ENCODE measurements at places on chromosomes 3 and 15.

GRCh38 chr3:71512544-71512943 lies 71.0 kb downstream of the FOXP1 start:
- no peak for DNase-seq

DNA sequence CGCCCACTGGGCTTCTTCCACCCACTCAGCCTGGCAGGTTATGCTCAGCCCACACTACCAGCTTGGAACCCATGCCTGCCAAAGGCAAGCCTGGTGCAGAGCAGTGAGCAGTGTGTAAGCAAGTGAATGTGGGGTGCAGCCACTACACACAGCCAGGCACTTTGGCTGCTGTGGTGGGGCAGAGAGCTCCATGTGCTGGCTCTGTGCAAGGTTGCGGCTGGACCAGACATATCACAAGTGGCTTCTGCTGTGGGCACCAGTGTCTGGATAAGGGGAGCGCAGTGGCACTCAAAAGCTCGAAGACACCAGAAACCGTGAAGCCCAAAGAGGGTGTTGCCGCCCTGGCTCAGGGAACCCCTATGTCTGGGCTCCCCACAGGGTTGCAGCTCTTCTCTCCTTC lies 563.7 kb downstream of the SI start:
- no peak for DNase-seq

DNA sequence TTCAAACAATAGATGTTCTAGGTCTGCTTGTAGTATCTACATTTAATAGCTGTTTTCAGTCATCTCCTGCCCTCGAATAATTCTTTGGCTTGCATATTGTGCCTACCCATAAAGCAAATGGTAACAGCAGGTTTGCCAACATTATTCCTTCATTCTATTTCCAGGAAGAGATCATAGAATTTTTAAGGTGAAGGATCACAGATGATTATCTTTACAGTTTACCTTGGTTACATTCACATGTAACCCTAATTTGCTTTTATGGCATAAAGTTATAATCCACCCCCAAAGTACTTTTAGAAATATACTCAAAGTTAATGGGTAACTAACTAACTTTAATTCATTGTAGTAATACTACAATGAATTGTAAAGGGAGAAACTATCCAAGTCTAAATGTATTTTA lies 315.5 kb downstream of the NSUN3 start:
- DNase-seq: no peak

- no peak for DNase-seq
Observed at GRCh38 chr3:12974334-12974733, 98.9 kb downstream of the IQSEC1 start.

DNA sequence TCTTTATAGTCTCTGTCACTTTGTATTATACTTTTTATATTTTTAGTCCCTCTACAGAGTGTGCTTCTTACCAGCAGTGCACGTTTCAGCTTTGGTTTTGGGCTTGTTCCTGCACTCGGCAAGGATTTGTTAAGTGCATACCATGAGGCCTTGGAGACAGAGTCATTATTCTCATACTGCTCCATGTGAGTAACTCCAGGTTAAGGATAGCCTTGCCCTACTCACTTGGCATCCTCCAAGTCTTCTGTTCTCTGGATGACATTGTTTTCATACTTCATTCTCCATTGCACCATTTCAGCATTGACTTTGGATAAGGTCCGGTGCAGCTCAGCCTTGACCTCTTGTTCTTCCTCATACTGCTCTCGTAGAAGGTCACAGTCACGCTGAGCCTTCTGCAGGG lies 96.4 kb downstream of the MYH15 start:
- DNase-seq: no peak

GRCh38 chr3:157447026-157447694 lies 10.5 kb downstream of the PTX3 start:
- DNase-seq: no peak

- DNase-seq: no peak
Observed at GRCh38 chr3:101665357-101665756, 11.6 kb downstream of the ZBTB11 start.

GRCh38 chr3:19901918-19902317 lies 32.1 kb downstream of the EFHB start:
- no peak for DNase-seq

GRCh38 chr15:78211189-78211921 lies 23.0 kb downstream of the ACSBG1 start:
- DNase-seq: no peak

DNA sequence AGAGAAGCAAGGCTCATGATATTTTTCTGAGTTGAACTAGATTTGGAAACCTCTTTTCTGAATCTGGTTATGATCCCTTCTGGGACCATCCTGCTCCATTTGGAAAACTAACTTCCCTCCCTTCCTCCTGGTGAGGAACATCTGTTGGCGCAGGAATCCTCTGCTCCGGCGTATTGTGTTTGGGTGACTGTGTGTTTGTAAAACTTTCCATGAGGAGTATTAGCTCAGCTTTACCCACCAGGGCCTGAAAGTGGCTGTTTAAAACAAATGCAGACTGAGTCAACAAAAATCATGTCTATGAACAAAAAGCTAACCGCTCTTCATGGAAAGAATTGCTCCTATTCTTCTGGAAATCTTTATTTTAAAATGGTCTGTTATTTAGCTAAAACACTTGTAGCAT lies 17.7 kb downstream of the STARD9 start:
- DNase-seq: no peak

- no peak for DNase-seq
Observed at GRCh38 chr15:57534281-57534680, 57.4 kb upstream of the MYZAP start.

GRCh38 chr15:75732809-75733451 lies 20.3 kb upstream of the CSPG4 start:
- peak; percentile 24 for DNase-seq

DNA sequence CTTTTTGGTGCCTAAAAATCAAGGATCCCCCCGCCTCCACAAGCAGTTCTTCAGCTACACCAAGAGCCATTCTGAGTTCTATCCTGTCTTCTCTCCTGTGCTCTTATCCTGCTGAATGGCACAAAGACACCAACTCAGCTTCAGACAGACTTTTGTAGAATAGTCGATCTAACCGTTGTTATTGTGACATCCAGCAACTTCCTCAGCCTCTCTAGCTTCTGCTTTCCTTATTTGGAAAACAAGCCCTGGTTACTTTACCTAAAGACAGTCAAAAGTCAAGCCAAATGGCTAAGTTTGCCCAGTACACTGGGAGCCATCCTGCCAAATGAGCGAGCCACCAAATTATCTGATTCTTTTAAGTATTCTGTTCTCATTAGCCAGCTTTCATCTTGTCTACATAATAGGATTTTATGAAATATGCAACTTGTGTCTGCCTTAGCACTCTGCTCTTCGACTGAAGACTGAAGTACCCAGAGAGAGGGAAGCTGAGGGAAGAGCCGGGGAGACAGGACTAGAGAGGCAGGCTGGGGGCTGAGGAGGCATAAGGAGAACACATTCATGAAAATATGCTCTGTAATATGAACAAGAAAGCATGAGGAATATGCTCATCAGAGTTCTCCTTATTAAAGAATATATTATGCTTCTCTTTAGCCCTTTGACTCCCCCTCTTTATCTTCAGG lies 35.1 kb downstream of the LYZL4 start:
- DNase-seq: no peak

GRCh38 chr3:99774467-99774866 lies 43.2 kb upstream of the CMSS1 start:
- no peak for DNase-seq

DNA sequence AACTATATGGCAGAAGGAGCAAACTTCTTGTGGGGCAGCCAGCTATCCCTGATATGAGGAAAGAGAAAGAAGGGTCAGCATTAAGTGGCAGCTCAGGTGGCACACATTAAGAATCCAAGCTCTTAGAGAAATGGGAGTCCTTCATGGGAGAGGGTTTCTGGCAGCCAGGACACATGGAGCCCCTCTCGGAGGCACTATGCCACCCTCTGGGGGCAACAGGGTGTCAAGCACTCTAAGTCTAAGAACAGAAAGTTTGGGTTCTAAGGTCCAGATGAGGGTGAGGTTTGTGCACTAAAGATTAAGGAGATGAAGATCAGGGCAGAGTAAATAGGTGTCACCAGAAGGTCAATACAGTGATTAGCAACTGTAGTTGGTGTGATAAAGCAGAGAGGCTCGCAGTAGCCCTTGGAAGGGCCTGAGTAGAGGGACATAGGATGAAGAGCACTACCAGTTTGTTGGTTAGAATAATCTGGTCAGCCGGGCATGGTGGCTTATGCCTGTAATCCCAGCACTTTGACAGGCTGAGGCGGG lies 89.3 kb downstream of the ST6GAL1 start:
- no peak for DNase-seq

DNA sequence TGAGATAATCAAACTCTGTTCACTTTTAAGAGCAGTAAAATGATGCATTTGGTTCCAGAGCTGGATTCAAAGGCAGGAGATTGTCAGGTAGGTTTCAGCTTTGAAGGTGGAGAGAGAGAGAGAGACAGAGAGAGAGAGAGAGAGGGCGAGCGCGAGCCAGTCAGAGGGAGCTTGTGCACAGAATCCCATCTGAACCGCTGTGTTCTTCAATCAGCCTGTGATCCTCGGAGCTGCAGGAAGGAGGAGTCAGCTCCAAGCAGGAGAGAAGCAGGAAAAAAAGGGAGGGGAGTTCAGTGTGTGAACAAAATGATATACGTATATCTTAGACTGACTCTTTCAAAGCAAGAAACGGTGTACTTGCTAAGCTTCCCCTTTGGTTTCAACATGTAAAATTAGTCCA lies at the start of gene GPR149:
GPR149 (minus strand) TSS at position 177 of the 400 bp plus-strand sequence. CDS start 575 bp downstream, outside the sequence.
- no peak for DNase-seq

GRCh38 chr3:184455991-184456390 lies 76.1 kb downstream of the CHRD start:
- DNase-seq: no peak

DNA sequence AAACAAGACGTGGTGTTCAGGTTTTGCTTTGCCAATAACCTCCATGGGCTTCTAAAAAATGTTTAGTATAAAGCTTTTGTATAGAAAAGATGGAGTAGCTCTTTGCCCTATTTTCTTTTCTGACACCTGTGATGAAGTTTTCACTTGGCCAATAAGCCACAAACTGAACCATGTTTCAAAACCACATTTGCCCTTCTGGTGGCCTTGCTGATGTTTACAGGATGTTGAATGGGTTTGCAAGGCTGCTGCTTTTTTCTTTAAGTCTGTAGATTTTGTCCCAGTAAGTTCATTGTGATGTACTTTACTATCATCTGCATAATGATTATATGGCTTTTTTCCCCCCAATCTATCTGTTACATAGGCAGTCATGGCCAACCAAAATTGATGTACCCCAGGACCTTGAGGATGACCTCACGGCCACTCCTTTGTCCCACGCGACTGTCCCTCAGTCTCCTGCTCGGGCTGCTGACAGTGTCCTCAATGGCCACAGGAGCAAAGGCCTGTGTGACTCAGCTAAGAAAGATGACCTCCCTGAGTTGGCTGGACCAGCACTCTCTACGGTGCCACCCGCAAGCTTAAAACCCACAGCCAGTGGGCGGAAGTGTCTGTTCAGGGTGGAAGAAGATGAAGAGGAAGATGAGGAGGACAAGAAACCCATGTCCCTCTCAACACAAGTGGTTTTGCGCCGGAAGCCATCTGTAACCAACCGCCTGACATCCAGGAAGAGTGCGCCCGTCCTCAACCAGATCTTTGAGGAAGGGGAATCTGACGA lies 60.8 kb downstream of the SNRK start:
- no peak for DNase-seq

DNA sequence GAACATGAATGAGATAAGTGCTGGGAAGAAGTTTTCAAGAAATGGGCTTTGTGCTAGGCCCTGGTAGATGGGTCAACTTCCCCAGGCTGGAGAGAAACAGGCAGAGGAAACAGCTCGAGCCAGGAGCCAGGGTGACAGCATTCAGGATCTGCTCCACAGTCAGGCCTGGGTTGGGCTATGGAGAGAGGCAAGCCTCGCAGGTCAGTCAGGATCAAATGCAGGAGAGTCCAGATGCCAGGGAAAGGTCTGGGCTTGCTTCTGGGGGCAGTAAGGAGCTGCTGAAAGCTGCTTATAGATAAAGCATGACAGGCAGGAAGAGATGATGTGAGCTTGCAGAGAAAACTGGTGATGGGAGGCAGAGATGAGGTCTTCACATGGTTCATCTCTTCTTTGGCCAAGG lies 11.0 kb upstream of the USP3 start:
- no peak for DNase-seq

DNA sequence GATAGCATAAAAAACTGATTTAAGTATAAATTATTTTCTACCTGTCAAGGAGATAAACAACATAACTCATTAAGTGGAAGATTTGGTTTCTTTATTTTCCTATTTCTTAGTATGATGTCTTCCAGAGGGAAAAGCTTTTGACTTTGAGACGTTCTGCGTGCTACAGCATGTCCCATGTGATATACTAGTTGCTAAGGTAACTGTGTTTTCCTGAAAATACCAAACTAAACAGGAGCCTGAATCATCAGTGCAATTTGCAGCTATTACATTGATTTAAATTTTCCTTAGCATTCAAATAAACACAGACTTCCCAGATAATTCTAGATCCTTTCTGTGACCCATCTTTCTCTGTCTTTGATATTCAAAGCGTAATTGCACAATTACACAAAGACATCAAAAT lies 117.7 kb upstream of the P2RY1 start:
- DNase-seq: no peak

DNA sequence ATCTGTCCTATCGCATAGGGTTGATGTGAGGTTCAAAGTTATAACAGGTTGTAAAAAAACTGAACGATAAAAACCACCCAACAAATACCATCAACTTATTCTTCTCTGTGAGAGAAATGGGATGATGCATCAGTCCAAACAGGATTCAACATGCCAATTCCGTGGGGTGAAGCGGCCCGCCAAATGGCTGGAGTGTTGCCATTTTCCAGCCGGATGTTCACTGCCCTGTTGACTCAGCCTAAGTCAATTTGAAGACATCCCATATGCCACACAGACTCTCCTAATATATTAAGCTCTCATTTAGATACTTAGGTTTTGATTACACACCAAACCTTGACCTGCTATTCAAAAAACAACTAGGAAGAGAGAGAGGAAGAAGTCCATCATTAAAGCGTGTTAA lies 311.1 kb downstream of the VPS13C start:
- DNase-seq: no peak

GRCh38 chr3:72768936-72769335 lies 79.3 kb downstream of the SHQ1 start:
- DNase-seq: no peak

DNA sequence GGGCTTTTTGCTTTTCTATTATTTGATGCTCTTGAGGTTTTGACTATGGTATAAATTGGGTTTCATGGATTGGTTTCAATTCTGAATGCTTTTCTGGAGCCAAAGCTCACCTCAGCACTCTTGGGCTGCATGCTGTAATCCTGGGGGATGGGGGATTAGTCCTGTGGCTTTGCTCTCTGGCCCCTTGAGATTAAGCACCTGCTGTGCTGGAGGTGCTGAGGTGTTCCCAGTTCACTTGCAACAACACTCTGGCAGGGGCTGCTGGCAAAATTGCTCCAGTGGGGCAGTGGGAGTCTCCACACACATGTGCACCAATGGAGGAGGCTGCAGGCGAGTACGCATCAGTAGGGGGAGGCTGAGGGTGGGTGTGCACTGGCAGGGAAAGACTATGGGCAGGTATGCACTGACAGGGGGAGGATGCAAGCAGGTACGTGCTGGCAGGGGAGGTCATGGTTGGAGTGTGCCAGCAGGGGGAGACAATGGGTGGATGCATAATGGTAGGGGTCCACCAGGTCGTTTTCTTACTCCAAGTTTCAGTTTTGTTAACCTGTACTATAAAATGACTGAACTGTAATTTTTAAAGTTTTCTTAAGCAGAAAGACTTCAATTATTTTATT lies 489.2 kb downstream of the FGF12 start:
- DNase-seq: no peak
